Stimulated activated CD8-positive, alpha-beta memory T cell treated with anti-CD3 and anti-CD28 coated beads, Interleukin-4, amount 100 ng/mL, for 1 hour (primary cell): ENCODE measurements at places on chromosomes 1 and 21.

- no peak for DNase-seq
Observed at GRCh38 chr1:175072099-175072951, 4.7 kb downstream of the TNN start.

DNA sequence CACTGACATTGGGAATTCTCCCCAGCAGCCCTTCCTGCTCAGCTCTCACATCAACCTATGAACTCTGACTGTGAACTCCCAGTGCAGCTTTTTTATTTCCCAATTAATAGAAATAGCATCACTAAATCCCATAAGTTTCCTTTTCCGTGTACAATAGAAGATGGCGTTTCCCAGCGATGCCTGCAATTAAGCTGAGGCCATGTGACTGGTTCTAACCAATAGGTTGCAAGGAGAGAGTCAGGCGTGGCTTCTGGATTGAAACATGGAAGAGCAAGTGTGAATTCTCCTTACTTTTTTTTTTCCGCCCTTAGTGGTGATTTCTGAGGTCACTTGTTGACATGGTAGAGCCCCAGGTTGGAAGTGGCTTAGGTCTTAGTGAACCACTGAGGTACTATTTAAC, 59.0 kb upstream of the IGSF5 start:
- DNase-seq: no peak

DNA sequence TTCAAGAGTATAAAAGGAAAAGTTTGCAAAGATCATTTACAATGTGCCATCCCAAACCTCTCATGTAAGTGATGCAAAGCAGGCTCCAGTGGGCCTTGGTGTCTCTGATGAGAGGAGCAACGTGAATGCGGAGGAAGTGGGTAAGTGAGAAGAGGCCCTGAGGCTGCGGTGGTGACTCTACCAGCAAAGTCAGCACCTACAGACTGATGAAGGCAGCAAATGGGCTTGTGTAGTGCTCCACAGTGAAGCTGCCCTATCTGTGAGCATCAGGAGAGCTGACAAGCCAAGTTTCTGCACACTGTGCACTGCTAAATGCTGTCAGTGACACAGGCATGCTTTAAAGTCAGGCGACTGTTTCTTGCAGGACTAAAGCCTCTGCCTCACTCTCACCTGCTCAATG, 15.6 kb upstream of the RAP1A start:
- DNase-seq: peak; percentile 46

DNA sequence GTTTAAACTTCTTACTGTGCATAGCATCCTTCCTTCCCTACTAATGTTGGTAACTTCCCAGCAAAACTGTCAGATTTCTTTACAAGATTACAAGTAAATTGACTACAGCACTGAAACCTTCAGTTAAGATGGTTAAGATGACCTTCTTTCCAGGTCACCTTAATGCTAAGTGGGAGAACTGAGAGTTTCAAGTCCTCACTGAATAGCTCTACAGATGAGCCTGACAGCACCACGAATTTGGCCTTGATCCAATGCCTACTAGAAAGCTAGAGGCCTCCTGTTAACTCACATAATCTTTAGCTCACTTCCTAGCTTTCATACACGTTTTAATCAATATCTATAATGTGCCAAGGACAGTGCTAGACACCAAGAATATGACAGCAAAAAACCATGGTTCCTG, 276.0 kb upstream of the PLD5 start:
- DNase-seq: no peak

DNA sequence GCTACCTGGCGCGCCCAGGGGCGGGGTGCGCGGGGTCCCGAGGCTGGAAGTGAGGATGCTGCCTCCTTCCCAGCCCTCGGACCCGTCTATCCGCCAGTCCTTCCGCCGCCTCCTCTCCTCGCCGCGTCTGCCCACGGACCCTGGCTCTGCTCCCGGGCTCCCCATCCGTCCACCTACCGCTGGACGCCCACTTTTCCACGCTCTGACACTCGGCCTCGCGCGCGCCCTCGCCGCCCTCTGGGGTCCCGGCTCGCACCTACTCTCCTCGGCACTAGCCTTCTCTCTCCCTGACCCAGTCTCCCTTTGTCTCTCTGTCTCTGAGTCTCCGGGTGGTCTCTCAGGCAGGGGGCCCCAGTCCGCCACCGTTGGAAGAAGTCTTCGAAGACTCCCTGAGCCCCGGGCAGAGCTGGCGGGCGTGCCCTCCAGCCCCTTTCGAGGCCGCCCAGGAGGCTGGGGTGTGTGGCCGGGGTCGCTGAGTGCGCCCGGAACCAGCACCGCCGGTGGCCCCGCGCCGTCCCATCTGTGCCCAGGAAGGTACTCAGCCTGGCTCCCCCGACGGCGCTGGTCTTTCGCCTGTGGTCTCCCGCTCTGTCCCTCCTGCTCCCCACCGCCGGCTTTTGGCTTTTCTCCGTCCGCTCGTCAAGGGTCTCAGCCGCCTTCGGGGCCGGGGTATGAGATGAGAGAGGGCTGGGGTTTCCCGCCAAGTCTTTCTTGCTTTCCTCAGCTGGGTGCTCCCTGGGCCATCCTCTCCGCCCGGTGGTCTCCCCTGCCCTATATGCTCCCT, 610 bp downstream of the DRAXIN start:
- DNase-seq: no peak

- no peak for DNase-seq
Observed at GRCh38 chr21:21668198-21668597, 670.0 kb downstream of the NCAM2 start.

- no peak for DNase-seq
Observed at GRCh38 chr21:36159356-36159921, 2.8 kb downstream of the DOP1B start.

GRCh38 chr1:111197598-111198284, 2.7 kb downstream of the DENND2D start:
- peak; percentile 54 for DNase-seq

- DNase-seq: no peak
Observed at GRCh38 chr1:24858277-24858676, 71.8 kb downstream of the RUNX3 start.

- no peak for DNase-seq
Observed at GRCh38 chr1:5993556-5994491, 1.6 kb upstream of the NPHP4 start.

DNA sequence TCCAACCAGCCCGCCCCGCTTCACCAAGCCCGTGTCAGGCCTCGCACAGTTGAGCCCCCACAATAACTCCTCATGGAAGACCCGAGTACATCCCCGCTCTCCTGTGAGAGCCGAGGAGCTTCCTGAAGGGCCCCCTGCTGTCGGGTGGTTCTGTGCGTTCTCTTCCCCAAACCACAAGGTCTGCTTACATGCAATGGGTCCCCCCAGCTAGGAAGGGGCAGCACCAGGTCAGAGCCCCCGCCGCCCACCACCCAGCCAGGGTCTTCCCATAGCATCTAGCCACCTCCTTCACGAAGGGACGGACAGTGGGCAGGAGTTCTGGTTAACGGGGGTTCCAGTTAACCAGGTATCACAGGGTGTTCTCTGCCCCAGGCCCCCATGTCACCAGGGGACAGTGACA, 51.5 kb downstream of the GLIS1 start:
- no peak for DNase-seq

DNA sequence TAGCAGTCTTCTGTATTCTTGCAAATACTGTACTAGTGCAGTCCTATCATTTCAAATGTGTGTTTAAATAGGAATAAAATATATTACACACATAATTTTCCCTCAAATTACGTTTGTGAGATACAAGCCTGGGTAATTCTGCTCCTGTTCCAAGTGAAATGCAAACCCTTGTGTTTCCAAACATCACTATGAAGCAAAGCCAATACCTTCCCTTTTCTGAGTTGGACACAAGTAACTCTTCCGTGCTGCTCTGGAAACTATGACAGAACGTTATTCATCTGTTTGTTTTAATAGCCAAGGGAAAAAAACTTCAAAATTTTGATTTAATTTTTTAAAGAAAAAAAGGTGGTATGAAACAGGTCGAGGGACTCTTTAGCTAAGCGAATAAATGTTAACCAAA, 73.7 kb upstream of the UBE2U start:
- DNase-seq: no peak

GRCh38 chr1:7366955-7367665, 404.0 kb upstream of the VAMP3 start:
- no peak for DNase-seq

GRCh38 chr1:94422115-94422820, 4.1 kb downstream of the ABCD3 start:
- DNase-seq: no peak

DNA sequence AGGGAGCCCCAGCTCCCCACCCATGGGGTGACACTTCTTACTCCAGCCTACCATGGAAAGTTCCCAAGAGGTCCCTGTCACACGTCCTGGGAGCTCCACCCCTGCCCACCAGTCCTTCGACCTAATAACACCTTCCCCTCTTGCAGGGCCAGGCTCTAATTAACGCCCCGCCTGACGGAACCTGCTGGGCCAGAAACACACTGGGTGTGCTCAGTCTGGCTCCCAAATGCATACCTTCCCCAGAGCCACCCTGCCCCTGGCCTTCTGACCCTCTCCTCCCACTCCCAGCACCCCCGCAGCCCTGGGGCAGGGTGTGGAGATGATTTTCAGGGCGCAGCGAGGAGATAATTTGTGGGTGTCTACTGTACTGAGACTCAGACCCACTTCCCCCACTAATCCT, 20.6 kb downstream of the PGLYRP3 start:
- DNase-seq: no peak

- no peak for DNase-seq
Observed at GRCh38 chr1:159829273-159829634, 2.6 kb downstream of the SLAMF8 start.

- DNase-seq: no peak
Observed at GRCh38 chr1:180170546-180171151, 16.0 kb downstream of the QSOX1 start.

DNA sequence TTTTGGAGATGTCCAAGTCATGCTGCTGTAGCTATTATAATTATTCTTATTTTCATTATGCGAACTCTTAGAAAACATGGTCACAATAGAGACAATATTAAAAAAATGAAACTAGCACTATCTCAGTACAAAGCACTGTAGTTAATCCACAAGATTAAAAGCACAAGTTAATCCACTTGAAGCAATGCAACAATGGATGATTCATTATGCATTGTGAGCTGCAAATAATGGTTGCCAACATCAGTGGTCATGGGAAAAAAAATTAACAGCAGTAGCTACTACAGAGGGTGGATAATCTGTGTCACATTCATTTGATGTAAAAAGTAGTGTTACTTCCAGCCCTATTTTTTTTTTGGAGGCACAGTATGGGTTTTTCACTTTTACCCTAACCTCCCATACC, 56.7 kb downstream of the DPT start:
- no peak for DNase-seq

GRCh38 chr1:212401838-212402582, 12.7 kb downstream of the PACC1 start:
- DNase-seq: no peak

DNA sequence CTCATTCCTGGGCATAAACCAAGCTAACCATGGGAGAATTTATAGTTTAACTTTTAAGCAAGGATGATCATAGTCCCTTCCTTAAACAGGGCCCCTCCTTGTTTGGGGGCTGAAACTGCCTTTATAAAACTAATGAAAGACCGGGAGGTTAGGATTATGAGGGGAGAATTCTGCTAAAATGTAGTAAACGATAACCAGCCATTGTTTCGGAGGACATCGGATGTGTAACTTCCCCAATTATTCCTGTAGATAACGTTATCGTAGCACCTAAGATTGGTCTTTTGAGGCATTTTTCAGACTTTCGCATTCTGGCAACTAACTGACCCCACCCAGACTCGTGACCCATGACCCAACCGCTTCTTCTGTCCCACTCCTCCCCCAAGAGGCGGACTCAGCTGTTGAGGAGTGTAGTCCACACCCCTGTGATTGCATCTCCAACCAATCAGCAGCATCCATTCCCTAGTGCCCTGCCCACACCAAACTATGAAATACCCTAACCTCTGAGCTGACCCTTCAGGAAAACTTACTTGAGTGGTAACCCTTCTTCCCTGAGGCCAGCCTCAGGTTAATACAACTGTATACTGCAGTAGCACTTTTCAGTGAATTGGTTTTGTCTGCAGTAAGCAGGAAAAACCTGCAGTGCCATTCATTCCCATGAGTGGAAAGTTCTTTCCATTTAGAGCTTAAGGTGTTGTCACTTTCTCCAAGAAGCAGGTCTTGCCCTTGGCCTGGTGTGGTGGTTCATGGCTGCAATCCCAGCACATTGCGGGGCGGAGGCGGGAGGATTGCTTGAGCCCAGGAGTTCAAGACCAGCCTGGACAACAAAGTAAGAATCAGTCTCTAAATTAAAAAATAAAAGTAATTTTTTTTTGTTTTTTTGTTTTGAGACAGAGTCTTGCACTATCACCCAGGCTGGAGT, 823 bp upstream of the SYF2 start:
- no peak for DNase-seq

- DNase-seq: no peak
Observed at GRCh38 chr21:44989943-44990780, 50.3 kb downstream of the SLX9 start.

GRCh38 chr1:180611016-180611930, 20.5 kb upstream of the XPR1 start:
- DNase-seq: no peak

DNA sequence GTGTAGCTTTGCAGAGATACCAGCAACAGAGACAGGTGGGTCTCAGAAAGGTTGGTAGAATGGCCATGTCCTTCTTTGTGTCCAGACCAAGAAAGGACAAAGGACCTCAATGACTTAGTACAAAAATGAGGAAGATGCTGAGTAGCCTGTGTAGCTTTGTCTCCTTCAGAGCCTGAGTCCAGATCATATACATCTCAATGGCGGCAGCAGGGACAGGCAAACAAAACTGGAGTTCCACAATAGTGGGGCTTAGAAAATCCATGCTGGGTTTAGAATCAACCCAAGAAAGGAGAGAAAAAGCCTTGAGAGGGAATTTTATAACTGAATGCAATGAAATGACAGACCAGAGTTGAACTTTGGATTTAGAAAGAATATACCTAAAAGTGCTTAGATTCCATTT, 339.0 kb downstream of the BRINP3 start:
- no peak for DNase-seq

DNA sequence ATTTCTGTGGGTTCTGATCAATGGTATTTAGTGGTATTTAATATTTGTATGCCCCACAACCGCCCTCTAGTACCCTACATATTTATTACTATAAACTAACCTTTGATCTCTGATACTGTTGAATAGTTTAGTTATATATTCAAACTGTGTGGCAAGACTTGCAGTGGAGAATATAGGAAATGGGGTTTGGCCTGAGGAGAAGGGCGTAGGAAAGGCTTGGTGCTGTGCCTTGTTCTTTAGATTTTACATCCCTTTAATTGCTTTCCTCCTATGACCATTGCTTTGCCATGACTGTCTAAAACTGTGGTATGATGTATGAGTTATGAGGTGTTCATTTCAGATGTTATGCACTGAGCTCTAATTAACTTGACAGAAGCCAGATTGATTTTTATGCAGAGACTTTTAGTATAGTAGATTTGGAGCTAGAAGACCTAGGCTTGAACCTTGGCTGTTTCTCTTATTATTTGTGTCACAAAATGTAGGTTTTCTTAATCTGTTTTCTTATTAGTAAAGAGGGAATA, 18.6 kb downstream of the DISP1 start:
- DNase-seq: no peak

DNA sequence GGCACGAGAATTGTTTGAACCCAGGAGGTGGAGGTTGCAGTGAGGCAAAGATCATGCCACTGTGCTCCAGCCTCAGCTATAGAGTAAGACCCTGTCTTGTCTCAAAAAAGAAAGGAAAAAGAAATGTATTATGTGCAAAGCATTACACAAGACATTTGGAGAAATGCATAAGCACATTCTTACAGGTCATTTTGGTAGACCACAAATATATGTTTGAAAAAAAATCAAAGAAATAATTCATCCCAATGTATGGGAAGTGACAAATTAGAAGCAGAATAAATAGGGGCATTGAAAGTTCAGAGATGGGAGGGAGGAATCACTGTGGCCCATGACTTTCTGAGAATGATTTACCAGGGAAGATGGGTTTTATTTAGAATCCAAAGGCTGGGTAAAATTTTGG, 283.5 kb upstream of the ADAMTS5 start:
- DNase-seq: no peak
